Thymus (tissue), 14 donors: ENCODE measurements at places on chromosomes 12 and 14. TPM values are rescaled to one million over a fixed set of nuclear protein-coding genes. Genes with fewer than 3 reads are reported as not detected.

GRCh38 chr12:122028165-122028904, 6.7 kb downstream of the BCL7A start:
- peaks cover 46% of the 10 kb centered on the region for H3K36me3 ChIP-seq
- H3K4me1 ChIP-seq = peaks cover 64% of the 10 kb centered on the region
- peak overlapping the region; percentile 22 for H3K27ac ChIP-seq
- no peak for DNase-seq

MANSC4 gene
- total RNA-seq = 0.14 TPM

DNA sequence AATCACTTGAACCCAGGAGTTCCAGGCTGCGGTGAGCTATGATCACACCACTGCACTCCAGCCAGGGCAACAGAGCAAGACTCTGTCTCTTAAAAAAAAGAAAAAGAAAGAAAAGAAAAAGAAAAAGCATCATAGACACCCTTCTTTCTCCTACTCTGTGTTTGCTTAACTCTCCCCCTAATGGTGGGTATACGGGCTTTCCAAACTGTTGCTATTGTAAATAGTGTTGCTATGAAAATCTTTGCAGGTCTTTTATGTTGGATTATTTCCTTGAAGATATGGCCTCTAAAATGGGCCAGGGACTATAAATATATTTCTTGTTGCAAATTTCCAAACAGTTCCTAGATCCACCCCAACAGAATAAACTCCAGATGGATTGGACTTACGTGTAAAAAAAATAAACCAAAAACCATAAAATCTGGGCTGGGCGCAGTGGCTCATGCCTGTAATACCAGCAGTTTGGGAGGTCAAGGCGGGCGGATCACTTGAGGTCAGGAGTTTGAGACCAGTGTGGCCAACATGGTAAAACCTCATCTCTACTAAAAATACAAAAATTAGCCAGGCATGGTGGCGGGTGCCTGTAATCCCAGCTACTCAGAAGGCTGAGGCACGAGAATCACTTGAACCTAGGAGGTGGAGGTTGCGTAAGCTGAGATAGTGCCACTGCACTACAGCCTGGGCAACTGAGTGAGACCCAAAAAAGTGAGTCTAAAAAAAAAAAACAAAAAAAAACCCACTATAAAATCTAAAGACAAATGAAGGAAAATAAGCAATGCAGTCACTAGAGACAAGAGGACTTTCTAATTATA, 25.9 kb downstream of the NFKBIA start:
- H3K27me3 ChIP-seq = no peaks in the 10 kb centered on the region
- no peak overlapping the region for H3K4me3 ChIP-seq
- no peak for DNase-seq
- no peak overlapping the region for H3K27ac ChIP-seq

DNA sequence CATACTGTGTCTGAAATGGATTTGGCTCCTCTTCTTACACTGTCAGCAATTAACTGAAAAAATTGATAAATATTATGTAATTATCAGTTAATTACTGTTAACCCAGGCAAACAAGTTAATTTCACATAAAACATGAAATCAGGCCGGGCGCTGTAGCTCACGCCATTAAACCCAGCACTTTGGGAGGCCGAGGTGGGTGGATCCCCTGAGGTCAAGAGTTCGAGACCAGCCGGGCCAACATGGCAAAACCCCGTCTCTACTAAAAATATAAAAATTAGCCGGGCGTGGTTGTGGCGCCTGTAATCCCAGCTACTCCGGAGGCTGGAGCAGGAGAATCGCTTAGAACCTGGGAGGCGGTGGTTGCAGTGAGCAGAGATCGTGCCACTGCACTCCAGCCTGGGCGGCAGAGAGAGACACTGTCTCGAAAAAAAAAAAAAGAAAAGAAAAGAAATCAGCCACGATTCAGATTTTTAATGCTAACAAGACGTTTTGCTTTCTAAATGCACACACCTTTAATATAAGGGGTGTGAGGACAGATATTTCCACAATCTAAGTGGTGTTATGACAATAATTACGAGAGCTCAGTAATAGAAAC, 473 bp upstream of the TMEM19 start:
- no peak for DNase-seq
- no peaks in the 10 kb centered on the region for H3K27me3 ChIP-seq
- peaks cover 19% of the 10 kb centered on the region for H3K4me1 ChIP-seq

- H3K27ac ChIP-seq = no peak overlapping the region
- peaks cover 29% of the 10 kb centered on the region for H3K27me3 ChIP-seq
- H3K4me3 ChIP-seq = no peak overlapping the region
- H3K4me1 ChIP-seq = peaks cover 10% of the 10 kb centered on the region
Measured at GRCh38 chr12:113058553-113058952, 2.0 kb downstream of the DTX1 start.
